SW 1271 (cell line): ENCODE measurements at places on chromosomes 7 and 10.

DNA sequence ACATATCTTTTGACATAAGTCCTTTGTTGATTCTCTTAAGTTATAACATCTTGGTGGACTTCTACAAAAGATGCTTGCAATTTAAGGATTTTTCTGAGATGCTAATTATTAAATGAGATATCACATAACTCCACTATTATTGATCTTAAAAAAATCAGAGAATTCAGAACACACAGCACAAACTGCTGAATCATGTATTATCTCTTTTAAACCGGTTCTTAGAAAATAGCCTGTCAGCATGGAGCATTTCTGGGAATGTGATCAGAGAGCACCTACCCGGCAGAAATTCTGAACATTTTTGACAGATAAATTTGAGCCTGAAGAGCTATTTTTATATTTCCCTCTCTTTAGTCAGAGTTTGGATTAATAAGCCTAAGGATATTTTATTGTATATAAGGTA, 50.2 kb upstream of the PCLO start:
- no peak for DNase-seq

DNA sequence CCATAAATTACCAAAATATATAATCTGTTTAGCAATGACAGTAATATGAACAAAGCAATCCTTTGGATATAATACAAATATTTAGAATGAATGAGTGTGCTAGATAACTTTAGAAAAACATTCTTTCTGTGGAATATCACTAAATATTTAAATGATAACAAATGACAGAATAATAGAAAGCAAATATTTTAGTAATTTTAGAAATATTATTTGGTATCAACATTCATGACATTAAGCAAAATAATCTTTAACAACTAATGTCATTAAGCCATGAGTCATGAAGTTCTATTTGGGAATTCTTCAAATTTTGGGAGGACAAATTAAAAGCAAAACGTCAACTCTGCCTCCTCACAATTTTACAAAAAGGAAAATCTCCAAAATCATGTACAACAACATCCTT, 844.8 kb upstream of the LRRN3 start:
- DNase-seq = no peak

- no peak for DNase-seq
Measured at GRCh38 chr10:110815354-110816004, 56.2 kb upstream of the PDCD4 start.

GRCh38 chr7:16034353-16034752, 347.9 kb upstream of the MEOX2 start:
- no peak for DNase-seq

GRCh38 chr7:157630301-157630853, 293.6 kb downstream of the DNAJB6 start:
- DNase-seq = no peak

DNA sequence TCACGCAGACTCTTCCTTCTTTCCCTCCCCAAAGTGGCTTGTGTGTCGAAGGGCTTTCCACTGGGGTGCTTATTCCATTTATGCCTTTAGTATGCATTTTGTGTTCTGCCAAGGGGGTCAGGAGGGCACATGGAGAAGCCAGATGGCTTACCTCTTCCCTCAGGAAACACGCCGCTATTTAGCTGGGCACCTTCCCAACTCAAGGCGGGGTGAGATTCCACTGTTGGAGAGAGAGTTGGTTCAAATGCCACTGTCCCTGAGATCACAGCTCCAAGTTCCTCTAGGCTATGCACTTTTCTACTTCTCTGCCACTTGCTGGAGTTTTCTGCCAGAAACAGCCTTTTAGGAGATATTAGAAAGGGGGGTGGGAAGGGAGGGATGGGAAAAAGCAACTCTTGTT, 1091.8 kb downstream of the LRMDA start:
- DNase-seq = no peak

- DNase-seq = no peak
Measured at GRCh38 chr10:4733150-4733842, 92.7 kb upstream of the AKR1E2 start.

GRCh38 chr10:62578301-62578700, 204.1 kb downstream of the ZNF365 start:
- DNase-seq = no peak

DNA sequence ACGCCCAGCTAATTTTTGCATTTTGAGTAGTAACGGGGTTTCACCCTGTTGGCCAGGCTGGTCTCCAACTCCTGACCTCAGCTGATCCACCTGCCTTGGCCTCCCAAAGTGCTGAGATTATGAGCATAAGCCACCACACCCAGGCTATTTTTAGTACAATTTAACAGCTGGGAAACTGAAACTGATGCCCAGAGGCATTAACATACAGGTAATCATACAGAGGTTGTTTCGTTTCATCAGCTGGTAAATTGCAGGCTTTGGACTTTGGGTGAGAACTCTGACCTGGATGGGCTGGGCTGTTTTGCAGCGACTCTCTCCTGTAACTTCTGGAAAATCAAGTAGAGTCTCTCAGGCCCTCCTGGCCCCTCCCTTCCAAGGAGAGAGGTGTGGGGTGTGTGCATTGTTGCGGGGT, 6.2 kb upstream of the ACHE start:
- no peak for DNase-seq

GRCh38 chr7:7474436-7474835, 61.2 kb downstream of the COL28A1 start:
- no peak for DNase-seq

DNA sequence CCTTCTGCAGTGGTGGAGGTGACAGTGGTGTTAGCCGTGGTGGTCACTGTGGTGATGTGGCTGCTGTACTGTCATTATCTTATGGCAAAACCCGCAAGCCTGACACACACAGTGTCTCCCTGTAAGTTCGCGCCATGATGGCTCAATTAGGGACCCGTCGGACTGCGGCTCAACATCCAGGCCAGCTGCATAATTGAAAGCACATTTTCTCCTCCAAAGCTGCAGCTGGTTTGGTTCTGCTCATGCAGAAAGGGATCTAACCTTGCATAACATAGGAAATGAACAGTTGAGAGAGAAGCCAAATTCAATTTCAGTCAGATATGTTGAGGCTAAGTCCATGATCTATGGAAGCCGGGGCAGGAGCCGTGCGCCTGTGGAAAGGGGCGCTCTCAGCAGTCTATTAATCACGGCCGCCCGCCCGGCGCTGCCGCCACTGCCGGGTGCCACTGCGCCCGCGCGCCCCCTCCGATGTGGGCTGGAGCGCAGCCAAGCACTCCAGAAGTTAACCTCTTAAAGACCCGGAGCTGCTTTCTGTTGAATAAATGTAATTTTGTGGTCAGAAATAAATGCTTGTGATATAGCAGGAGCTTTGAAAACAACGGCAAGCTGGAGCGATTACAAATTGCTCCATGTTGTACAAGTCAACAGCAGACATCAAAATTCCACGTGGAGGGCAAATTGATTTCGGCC, 227.7 kb downstream of the CUX1 start:
- no peak for DNase-seq

DNA sequence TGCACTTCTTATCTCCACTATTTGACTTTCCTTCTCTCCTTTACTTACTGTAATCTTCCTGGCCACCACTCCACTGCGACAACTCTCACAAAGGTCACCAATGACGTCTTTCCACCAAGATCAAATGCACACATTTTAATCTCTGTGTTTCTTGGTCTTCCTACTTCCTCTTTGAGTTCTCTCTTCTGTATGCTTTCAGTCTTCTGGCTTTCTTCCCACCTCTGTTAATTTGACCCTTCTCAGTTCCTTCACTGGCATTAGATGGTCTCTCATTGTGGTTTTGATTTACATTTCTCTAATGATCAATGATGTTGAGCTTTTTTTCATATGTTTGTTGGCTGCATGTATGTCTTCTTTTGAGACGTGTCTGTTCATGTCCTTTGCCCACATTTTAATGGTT, 31.9 kb downstream of the FAM107B start:
- no peak for DNase-seq

- DNase-seq = no peak
Measured at GRCh38 chr7:37531225-37531624, 82.6 kb upstream of the ELMO1 start.

DNA sequence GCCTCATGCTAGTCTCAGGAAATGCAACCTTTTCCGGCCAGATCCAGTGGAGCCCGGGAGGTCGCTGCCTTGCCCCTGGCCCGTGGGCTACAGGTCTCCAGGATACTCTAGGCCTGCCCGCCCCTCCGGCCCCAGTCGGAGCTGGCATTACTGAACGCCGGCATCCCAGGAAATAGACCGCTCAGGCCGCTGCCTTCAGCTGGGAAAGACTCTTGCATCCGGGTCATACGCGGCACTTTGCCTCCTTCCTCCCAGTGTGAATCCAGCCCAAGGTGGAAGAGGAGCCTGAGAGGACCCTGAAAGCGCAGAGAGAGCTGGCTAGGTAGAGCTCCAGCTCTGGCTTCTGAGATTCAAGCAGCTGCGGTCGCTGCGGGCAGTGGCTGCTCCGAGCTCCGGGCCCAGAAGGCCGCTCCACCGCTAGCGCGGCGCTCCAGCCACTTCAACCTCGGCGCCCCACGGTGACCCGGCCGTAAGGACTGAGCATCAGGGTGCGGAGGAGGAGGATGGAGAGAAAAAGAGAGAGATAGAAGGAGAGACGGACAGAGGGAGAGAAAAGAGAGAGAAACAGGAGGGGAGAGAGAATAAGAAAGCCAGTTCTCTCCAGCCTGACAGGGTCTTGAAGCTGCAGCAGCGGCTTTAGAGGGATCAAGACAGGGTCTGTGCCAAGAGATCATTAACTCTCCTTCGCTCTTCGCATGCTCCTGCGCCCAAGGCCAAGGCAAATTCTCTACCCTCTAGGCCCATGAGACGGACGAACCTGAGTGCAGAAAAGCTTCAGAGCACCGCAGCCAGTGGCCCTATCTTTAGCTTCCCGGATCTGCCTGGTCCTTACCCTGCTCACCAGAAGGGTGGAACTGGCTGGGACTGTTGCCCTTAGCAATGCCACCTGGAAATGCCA, 1.8 kb upstream of the HOXA10 start:
- no peak for DNase-seq

- DNase-seq = no peak
Measured at GRCh38 chr10:92091965-92092364, 168.4 kb downstream of the BTAF1 start.

DNA sequence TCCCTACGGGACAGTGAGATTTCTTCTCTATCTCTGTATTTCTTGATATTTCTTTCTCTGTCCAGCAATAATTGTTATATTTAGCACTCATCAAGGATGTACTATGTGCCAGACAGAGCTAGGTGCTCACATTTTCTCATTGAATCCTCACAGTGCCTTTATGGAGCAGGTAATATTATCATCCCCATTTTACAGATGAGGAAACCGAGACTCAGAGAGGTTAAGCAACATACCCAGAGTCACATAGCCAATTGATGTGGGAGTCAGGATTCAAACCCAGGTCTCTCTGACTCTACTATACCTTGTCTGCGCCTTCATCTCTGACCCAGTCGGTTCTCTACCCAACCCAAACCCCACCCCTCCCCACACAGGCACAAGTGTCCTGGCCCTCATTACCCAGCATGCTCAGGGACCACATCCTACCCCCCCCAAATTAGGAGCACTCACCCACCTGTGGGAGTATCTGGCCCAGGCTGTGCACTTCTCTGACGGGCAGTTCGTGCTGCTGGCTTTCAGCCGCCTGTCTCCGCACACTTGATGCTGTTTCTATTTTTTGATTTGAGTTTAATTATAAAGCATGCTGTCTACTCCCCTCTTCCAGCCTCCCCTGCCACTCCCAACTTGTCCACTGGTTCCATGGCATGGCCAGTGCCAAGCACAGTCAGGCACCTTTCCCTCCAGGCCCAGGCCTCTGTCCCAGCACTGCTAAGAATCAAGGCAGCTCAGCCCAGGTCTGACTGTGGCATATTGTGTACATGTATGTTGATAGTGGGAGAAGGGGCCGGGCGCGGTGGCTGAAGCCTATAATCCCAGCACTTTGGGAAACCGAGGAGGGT, 9.8 kb upstream of the SAMD8 start:
- no peak for DNase-seq

DNA sequence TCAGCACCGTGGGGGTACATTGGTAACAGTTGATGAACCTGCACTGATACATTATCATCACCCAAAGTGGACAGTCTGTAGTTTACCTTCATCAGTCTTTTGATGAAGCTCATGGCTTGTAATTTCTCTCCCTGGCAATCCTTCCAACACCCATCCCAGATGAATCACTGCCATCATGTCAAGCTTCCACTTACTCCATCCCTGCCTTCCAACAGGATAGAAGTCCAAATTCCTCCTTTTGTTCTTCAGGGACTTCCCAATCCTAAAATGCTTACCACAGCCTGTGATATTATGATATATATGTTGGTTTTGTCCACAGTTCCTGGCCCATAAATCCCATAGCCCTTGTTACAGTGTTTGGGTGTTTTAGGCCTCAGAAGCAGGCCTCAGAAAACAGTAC, 16.1 kb downstream of the SNX10 start:
- DNase-seq = no peak

GRCh38 chr10:73079779-73080541, 16.7 kb downstream of the P4HA1 start:
- no peak for DNase-seq

- no peak for DNase-seq
Measured at GRCh38 chr10:80064120-80064886, 14.2 kb upstream of the TMEM254 start.

GRCh38 chr7:50688226-50688590, 94.5 kb downstream of the GRB10 start:
- no peak for DNase-seq

DNA sequence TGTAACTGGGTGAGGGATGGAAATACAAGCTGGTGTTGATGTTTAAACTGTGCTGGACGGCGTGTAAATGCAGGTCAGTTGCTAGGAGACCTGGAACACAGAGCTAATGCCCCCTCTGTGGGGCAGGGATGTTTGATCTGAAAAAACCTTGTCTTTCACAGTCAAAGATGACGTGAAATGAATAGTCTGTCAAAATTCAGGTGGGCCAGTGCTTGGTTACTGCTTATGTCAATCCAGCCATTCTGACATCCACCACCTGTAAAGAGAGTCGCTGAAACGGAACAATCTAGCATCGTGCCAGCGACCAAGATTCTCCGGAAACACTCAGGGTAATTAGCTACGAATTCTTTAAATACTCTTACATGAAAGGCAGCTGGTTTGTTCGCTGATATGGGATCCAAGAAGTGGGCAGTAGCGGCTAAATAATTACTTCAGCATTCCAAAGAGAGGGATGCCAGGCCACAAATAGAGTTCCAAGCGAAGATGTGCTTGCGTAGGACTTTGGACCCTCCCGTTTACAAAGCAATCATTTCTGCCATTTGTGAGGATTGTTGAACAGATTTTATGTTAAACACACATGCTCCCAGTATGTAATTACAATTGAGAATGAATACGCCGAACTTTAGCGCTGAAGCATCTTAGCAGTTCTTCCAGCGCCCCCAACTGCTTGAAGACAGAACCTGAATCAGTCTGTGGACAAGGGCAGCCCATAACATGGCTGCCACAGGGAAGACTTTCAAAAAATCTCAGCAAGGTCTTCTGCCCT, 7.3 kb upstream of the ASB4 start:
- DNase-seq = no peak

GRCh38 chr10:126431816-126432215, 43.5 kb upstream of the ADAM12 start:
- DNase-seq = no peak

GRCh38 chr7:81294897-81295515, 376.2 kb upstream of the SEMA3C start:
- DNase-seq = no peak
